ENCODE measurements at places on chromosomes 6 and 20.

GRCh38 chr6:23302514-23302913, 733.1 kb downstream of the HDGFL1 start:
- no peak for DNase-seq

DNA sequence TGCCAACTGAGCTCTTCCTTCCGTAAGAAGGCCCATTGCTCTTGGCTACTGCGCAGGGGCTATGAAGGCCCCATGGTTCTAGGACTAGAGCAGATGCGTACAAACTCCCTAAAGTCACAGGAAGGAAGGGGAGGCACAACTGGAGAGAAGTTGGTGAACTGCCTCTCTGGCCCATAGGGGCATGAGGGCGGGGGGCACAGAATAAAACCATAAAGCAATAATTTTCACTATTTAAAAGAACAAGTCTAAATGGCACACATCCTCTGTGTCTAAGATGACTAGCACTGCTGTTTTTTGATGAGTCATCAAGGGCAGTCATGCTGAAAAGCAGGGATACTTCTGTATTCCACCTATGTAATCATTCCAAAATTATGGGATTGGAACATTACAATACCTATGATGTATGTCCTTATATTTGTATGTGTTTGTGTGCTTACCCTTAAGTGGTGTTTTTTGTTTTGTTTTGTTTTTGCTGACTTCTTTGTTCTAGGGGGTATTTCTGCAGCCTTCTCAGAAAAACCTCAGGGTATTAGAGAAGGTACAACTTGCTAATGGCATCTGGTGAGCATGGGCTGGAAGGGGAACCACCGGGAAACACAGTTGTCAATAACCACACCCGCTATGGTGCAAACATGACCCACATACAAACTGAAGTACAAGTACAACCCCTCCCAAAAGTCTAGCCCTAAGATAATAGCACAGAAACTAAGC, 36.9 kb downstream of the B4GALT5 start:
- no peak for DNase-seq

- DNase-seq = no peak
These were observed 8.8 kb downstream of the RSPH3 start for GRCh38 chr6:158991017-158991723.

- DNase-seq = no peak
These were observed 2.8 kb upstream of the ZNF292 start for GRCh38 chr6:87152526-87152955.

GRCh38 chr20:50928469-50928868, 2.8 kb downstream of the ADNP start:
- DNase-seq = no peak

DNA sequence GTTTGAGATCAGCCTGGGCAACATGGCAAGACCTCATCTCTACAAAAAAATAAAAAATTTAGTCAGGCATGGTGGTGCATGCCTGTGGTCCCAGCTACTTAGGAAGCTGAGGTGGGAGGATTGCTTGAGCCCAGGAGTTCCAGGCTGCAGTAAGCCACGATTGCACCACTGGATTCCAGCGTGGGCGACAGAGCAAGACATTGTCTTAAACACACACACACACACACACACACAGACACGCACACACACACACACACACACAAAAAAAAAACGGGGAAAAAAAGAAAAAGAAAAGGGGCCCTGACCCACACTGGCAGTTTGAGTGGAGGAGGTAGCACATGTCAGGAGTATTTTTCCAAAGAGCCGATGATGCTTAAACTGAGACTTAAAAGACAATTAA, 122.2 kb downstream of the AFG1L start:
- no peak for DNase-seq

DNA sequence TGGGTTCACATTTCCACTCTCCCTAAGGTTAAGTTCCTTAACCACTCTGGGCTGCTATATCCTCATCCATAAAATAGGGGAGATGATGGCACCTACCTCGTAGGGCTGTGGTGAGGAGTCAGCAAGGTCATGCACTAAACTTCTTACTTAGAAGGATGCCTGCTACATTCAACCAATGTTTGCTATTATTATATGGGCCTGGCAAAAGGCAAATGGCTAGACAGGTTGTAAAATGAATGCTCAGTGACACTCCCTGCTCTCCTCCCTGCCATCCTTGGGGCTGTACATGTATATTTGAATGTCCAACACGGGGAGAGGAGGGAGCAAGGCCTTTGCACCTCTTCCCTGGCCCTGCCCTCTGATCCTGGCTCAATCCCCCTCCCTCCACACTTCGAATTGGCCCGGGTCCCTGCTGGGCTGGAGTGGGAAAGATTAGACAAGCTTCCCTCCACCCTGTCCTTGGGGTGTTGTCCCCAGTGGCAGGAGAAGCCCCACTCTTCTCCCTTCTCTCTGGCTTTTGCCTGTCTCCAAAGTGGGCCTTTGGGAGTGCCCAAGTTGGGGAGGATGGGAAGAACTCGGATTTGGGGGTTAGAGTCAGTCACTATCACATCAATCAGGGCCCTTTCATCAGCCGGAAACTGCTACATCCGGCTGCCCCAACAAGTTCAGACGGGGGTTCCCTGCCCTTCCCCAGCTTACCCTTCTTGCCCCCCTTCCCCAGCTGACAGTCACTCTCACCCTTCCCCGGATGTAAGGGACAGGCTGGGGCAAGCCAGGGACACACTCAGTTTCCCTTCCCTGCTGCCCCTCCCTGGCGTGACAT, 36.3 kb upstream of the VEGFA start:
- no peak for DNase-seq

DNA sequence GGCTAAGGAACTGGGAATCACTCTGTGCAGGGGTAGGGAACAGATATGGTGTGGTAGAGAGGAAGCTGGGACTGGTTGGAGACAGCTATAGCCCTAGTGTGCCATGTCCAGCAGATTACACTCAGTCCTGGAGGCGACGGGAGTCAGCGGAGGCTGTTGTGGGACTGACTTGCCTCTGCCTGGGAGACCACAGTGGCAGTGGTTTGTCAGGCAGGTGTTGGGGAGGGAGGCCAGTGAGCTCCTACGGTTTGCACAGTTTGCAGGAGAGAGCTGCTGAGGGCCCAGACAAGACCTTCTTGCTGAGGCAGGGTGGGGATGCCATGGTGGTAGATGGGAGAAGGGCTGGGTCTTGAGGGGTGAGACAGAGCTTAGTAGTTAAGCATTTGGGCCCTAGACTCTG, 4.9 kb downstream of the PLCG1 start:
- DNase-seq = no peak

DNA sequence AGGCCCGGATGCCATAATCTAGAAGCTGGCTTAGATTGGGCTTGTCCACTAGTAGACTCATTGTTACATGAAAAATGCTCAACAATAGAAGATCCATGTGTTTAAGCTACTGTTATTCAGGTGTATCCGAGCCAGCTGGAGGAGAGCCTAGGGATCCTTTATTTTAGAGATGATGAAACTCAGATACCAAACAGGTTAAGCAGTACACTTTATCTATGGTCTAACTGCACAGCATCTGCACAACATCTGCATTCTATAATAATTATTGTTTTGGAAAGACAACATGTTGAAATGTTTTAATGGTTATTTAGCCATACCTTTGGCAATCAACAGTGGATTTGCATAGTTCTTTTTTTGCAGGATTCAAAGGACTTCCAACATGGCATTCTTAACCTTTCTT, 134.1 kb downstream of the RFPL4B start:
- no peak for DNase-seq

- DNase-seq = no peak
These were observed 14.7 kb downstream of the CEP43 start for GRCh38 chr6:167013946-167014345.

GRCh38 chr6:147361311-147361981, 147.0 kb upstream of the SAMD5 start:
- DNase-seq = no peak

GRCh38 chr6:12312736-12313135, 22.6 kb downstream of the EDN1 start:
- no peak for DNase-seq
